Kidney epithelial cell (primary cell): ENCODE measurements at places on chromosomes 4 and X. TPM values are rescaled to one million over a fixed set of nuclear protein-coding genes. Genes with fewer than 3 reads are reported as not detected.
A peak's percentile ranks its signal among the peaks of the same experiment; 100 is the strongest.

SPANXA2 gene
- 0.41 TPM in 1 of 2 replicates, not detected in the other for total RNA-seq

TRIML1 gene
- total RNA-seq, result not detected in 2 replicates

- peak; percentile 5 for DNase-seq
Observed at GRCh38 chr4:155342142-155342541, 34.6 kb downstream of the MAP9 start.

DNA sequence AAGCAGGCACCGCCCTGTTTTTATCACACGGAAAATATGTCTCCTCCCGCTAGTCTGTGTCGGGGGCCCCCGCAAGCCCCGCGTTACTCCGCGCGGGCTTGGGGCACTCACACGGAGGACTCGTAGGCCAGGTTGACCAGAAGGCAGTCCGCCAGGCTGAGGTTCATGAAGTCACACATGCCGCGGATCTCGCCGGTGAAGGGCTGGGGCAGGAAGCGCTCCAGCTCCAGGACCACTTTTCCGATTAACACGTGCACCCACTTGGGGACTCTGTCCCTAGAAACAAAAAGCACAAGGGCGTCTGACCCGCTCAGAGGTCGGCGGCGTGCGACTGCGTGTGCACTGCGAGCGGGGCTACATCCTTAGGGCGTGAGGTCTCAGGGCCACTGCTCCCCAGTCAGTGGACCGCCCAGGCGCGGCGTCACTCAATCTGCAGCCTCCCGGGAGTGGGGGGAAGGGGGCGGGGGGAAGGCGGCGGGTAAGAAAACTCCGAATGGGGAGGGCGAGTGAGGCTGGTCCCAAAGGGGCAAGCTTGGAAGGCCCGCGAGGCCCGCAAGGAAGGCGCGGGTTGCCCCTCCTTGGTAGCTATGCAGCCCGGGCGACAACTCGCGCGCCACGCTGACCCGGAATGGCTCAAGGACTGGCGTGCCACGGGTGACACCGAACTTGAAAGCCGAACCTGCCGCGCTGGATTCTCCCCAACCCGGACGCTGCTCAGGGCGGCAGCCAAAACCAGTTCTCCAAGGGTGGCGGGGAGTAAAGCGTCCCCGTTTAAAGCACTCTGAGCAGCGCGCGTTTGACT is 722 bp downstream of the NAAA start:
- no peak for DNase-seq

- no peak for DNase-seq
Observed at GRCh38 chr4:65918212-65918611, 247.9 kb upstream of the EPHA5 start.

ARHGEF38 gene
- total RNA-seq, result 0.42 and 0.75 TPM in 2 replicates

IDH3G gene
- total RNA-seq, result 80.6 and 84.0 TPM in 2 replicates

GRCh38 chr4:115126491-115126890 is 13.1 kb upstream of the NDST4 start:
- DNase-seq, result no peak

DNA sequence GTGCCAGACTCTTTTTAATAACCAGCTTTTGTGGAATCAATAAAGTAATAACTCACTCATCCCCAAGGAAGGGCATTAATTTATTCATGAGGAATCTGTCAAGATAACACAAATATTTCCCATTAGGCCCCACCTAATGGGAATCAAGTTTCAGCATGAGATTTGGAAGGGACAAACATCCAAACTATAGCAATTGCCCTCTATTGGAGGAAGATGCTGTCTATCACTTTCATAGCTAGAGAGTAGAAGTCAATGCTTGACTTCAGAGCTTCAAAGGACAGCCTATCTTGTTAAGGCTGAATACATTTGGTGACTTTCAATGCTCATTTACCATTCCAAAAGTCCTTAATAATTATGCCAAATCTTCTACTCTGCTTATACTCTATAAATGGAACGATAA is 84.9 kb upstream of the ATOH1 start:
- no peak for DNase-seq
